ENCODE measurements at places on chromosomes 7 and 10.
A peak's percentile ranks its signal among the peaks of the same experiment; 100 is the strongest.

GRCh38 chr7:44799939-44800338 is 3.5 kb downstream of the PPIA start:
- no peak for DNase-seq

DNA sequence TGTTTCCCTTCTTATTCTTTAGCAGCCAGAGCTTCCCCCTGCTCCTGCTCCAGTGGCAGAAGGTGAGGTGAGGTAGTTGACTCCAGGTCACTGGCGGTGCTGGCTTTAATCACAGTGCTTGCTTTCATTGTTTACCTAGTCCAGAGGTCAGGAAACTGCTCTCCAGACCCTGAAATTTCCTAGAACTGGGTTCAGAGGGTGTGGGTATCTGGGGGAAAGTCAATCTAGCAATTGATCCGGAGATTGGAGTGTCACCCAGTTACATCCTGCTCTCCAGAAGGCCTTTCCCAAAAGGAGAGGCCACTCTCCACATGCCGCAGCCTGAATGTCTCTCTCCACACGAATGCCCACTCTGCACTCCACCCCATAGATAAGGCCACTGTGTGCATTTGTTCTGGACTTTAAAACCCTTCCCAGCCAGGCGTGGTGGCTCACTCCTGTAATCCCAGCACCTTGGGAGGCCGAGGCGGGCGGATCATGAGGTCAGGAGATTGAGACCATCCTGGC is 2.1 kb upstream of the MBL2 start:
- no peak for DNase-seq

DNA sequence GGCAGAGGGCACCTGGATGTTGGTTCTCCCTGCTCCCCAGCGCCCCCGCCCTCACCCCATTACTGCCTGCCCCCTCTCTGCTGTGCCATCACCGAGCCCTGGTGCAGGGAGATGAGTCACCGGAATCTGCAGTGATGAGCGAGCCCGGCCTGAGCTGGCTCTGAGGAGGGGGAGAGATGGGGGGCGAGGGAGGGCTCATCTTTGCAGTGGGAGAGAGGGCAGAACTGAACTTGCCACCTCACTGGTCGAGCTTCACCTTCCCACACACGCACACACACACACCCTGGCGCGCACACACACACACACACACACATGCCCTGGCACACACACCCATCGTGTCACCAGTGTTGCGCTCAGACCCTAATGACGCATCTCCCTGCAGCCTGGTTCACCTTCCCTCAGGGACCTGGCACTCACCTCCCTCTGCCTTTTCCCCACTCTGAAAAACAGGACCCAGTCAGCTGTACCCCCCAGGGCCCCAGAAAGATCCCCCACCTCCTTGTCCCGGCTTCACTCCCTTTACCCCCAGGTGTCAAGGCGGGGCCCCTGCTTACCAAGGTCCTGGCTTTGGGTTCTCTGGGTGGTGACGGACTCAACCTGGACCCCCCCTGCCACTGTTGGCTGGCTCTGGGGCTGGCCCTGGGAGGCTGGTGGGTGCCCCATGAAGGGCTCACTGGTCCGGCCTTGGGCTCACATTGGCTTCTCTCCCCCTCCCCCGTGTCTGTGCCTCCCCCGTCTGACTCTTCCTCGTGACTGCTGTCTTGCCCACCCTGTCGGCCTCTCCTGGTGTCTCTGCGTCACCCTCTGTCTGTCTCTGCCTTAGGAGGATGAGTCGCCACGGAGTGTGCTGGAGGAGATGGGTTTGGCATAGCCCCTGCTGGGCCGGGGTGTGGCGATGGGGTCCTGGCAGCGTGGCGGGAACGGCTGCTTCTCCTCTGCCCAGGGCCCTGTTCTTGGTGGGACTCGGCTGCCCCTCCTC is 5.4 kb downstream of the VGF start:
- DNase-seq, result no peak

DNA sequence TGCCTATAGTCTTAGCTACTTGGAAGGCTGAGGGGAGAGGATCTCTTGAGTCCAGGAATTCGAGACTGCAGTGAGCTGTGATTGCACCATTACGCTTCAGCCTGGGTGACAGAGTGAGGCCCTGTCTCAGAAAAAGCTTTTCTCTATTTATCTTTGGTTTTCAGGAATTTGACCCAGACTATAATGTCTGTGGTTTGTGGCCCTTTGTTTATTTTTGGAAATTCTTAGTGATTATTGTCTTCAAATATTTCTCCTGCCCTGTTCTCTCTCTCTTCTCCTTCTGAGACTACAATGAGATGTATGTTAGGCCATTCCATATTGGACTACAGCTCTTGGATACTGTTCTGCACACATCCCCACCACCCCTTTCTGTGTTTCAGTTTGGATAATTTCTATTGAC is 4.7 kb downstream of the MUC12 start:
- DNase-seq, result peak; percentile 38

DNA sequence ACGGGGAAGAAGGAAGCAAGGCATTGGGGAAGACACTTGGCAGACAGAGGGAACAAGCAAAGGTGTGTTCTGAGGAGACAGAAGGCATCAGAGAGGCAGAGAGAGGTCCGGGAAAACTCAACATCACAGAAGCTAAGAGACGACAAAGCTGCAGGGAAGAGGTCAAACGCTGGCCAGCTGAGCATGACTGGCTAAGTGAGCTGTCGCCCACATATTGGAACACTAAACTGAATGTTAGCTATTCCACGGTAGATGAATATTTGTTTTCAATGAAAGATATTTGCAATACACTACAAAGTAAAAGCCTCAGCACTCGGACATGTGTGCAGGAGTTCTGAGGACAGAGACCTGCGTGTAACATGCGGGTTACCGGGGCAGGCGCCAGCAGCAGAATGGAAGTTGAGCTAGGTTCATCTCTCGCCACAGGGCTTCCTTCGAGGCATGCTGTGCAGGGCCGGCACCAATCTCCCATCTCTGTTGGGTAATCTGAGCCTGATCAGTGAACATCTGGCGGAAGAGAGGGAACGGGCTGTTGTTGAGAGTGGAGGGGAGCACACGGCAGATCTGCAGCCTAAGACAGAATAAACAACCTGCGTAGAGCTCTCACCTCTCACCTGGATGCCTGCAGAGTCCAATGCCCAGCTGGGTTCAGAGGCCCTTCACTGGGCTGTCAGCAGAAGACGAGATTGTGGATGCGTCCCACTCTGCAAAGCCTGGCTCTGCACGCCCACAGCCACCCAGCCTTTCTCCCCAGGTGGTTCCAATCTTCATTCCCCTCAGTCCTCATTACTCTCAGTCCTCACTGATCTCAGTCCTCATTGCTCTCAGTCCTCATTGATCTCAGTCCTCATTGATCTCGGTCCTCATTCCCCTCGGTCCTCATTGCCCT is 35.9 kb downstream of the INSIG1 start:
- DNase-seq, result no peak

GRCh38 chr10:132037676-132037975 is 28.1 kb upstream of the JAKMIP3 start:
- no peak for DNase-seq

GRCh38 chr10:126350216-126350992 is 37.9 kb downstream of the ADAM12 start:
- DNase-seq, result peak; percentile 46

DNA sequence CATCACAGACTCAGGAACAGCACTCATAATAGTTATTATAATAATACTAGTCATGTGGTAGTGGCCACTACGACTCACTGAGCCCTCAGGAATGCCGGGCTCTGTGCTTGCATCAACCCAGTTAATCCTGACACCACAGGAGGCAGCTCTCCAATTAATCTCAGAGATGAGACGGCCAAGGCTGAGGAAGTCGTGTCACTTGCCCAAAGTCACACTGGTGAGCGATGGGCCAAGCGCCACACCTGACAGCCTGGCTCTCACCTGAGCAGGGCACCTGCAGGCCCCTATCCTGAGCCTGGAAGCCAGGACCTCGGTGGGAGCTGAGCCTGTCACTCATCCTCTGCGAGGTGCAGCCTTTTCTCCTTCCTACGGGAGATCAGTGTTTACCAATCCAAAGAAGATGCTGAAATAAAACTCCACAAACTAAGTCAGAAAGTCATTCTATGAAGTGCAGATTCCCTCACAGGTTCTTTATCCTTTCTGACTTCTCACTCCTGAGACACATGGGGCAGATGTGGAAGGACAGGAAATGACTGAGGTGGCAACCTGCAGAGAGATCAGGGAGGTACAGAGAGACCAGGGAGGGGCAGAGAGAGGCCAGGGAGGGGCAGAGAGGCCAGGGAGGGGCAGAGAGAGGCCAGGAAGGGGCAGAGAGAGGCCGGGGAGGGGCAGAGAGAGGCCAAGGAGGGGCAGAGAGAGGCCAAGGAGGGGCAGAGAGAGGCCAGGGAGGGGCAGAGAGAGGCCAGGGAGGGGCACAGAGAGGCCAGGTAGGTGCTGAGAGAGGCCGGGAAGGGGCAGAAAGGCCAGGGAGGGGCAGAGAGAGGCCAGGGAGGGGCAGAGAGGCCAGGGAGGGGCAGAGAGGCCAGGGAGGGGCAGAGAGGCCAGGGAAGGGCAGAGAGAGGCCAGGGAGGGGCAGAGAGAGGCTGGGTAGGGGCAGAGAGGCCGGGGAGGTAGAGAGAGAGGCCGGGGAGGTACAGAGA is 38.5 kb downstream of the VIPR2 start:
- no peak for DNase-seq

- DNase-seq, result no peak
Observed at GRCh38 chr10:85538601-85539000, 828.0 kb downstream of the GRID1 start.

DNA sequence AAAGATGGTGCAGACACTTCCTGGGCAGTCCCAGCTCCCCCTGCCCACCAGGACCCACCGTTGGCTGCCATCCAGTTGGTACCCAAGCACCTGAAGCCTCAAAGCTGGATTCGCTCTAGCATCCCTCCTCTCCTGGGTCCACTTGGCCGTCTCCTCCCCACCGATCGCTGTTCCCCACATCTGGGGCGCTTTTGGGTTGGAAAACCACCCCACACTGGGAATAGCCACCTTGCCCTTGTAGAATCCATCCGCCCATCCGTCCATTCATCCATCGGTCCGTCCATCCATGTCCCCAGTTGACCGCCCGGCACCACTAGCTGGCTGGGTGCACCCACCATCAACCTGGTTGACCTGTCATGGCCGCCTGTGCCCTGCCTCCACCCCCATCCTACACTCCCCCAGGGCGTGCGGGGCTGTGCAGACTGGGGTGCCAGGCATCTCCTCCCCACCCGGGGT is 14.5 kb upstream of the LIMK1 start:
- DNase-seq, result no peak

DNA sequence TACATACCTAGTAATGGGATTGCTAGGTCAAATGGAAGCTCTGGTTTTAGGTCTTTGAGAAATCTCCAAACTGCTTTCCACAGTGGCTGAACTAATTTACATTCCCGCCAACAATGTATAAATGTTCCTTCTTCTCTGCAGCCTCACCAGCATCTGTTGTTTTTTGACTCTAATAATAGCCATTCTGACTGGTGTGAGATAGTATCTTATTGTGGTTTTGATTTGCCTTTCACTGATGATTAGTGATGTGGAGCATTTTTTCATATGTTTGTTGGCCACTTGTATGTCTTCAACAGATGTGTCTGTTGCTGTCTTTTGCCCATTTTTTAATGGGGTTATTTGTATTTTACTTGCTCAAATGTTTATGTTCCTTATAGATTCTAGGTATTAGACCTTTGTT is 675.5 kb downstream of the SUGCT start:
- no peak for DNase-seq
